NCI-H146 (cell line): ENCODE measurements at places on chromosomes 16 and 17.

DNA sequence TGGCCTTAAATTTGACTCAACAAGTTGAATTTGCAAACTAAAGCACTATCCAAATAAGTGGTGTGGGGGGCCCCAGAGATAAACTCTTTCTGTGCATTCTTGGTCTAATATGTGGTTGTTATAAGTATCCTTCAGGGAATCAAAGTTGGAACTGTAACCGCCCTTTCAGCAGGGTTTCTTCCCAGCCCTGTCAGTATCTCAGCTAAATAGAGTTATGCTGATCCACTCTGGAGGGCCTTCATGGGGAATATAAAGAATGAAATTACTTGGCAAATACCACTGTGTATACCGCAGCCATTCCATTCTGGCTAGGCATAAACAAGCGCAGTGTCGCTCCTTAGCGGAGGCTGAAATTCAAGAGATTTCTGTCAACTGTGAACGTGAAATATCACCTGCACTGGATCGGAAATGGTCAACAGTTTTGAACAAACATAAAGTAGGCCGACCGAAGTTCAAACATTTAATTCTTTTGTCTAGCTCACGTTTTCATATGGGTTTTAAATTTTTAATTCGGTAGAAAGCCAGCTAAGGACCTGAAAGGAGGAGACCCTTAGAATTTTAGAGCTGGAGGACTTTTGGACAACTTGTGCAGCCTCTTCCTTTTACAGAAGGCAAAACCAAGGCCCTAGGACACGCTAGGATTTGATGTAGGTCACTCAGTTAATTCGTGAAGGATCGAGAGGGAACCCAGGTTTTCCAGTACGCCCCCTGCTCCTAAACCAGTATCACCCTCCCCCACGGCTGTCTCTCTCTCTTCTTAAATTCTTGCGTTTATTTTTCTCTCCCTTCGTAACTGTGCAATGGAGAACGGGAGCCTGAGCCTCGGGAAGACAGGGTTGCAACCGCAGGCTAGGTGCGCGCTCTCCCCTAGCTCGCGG, 74.7 kb downstream of the CHD9 start:
- DNase-seq, result peak; percentile 2

GRCh38 chr16:55948230-55948629, 73.1 kb upstream of the CES5A start:
- DNase-seq, result no peak

DNA sequence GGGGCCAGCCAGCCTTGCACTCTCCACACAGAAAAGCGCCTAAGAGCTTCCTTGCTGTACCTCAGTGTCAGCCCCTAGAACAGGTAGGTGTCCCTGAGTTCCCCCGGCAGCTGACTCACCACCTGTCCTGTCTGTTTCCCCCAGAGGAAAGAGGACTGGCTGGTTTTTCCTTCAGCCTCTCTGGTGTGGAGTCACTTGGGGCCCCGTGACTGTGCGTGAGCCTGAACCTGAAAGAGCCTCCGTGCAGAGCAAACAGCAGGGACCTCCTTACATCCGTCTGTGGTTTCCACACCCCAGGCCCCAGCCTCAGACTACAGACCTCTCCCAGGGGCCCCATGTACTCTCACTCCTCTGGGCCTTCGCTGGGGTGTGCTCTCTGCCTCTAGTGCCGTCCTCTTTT, 87.8 kb downstream of the GNAO1 start:
- no peak for DNase-seq

GRCh38 chr16:52052818-52053217, 494.1 kb downstream of the TOX3 start:
- no peak for DNase-seq

- no peak for DNase-seq
Observed at GRCh38 chr16:66294507-66294906, 72.0 kb upstream of the CDH5 start.

- DNase-seq, result no peak
Observed at GRCh38 chr16:31077024-31077423, 2.8 kb downstream of the ZNF646 start.

- no peak for DNase-seq
Observed at GRCh38 chr16:72829846-72830775, 217.8 kb downstream of the ZFHX3 start.

DNA sequence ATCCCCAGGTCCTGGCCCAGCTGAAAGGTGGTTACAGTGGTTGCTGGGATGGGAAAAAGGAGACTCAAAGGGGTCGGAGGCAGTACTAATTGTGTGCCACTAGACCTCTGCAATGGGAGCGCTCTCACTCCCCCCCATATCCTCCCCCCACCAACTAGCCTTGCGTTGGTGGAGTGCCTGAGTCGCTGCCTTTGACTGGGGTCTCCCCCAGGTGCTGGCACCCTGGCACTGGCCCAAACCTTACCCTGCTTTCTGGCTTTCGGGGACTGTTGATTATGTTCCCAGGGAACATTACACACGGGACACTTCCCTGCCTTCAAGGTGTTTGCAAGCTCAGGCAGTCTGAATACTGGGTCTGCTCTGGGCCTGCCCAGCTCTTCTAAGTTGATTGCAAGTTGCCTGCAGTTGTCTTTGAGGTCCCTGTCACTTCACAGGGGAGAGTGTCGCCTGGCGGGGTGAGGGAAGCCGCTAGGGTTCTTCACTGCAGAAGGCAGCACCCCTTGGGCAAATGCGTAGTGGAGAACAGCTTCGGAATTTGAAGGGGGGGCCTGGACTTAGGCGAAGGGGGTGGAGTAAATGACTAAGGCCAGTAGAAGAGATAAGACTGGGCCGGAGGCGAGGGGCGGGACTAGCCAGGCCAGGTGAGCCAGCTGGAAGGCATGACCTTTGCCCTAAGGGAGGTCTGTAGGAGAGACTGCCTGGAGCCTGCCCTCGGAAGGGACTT, 98.0 kb downstream of the RAB11FIP4 start:
- peak; percentile 72 for DNase-seq

DNA sequence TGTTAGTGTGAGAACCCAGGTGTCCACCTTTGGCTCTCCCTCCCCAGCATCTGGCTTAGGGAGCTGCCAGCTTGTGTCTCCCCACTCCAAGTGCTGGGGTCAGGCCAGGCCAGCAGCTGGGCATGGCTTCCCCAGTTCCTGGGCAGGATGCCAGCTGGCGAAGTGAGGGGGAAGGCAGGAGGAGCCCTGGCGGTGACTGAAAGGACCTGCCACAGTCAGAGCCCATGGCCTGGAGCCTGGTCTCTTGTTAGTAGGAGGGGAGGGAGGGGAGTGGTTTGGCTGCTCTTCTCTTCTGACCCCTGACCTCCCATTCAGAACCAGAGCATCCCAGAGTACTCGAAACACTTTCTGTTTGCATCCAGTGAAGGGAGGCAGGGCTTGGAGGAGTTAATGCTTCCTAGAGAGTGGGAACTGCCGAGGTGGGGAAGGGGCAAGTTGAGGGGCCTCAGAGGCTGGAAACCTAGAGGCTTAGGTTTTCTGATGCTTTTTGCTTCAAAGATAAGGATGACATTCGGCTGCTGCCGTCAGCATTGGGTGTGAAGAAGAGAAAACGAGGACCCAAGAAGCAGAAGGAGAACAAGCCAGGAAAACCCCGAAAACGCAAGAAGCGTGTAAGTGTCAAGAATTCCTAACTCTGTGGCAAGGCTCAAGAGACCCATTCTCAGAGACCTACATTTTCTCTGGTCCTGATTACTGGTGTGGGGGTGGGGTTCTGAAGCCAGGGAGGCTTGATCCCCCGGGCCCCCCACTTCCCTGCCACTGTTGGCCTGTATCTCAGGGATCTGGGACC, 772 bp downstream of the CHD3 start:
- DNase-seq, result peak; percentile 93

DNA sequence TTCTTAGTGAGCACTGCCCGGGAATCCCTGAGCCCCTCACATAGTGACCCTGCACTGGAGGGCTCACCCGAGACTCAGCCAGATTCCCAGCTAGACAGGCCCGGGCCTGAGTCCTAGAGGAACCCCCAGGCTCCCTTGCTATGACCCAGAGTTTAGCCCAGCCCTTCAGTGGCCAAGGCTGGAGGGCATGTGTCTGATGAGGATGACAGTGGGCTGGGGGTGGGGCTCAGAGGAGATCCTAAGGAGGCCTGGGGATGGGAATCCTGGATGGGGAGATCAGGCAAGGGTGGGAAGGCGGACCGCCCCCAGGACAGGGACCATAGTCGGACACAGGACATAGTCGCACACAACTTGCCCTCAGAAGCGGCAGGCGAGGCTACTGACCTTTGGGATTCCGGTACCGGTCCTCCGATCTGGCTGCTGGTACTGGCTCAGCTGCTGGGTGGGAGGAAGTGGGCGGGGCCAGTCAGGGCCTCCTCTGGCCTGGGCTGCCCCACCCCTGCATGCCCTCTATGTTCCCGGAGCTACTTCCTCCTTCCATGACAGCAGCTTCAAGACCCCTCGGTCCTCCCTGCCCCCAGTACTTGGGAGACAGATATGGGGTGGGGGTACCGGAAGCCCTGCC, 1.1 kb downstream of the CD79B start:
- DNase-seq, result no peak

DNA sequence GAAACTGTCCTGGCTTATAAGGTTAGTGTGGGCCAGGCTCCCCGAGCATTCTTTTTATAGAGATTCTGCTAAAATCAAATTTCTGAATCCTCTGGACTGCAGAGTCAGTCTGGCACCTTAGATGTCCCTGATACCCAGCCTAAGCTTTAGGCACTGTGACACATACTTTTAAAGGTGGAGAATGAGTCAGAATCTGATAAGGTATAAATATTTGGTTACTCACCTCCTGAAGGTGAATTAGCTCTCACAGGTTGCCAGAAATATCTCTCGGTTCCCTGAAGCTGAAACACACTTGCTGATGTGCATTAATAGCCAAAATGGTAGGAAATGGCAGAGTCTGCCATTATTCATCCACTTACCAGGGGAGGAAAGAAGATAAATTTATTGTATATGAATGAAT, 446.9 kb downstream of the UTP18 start:
- no peak for DNase-seq

DNA sequence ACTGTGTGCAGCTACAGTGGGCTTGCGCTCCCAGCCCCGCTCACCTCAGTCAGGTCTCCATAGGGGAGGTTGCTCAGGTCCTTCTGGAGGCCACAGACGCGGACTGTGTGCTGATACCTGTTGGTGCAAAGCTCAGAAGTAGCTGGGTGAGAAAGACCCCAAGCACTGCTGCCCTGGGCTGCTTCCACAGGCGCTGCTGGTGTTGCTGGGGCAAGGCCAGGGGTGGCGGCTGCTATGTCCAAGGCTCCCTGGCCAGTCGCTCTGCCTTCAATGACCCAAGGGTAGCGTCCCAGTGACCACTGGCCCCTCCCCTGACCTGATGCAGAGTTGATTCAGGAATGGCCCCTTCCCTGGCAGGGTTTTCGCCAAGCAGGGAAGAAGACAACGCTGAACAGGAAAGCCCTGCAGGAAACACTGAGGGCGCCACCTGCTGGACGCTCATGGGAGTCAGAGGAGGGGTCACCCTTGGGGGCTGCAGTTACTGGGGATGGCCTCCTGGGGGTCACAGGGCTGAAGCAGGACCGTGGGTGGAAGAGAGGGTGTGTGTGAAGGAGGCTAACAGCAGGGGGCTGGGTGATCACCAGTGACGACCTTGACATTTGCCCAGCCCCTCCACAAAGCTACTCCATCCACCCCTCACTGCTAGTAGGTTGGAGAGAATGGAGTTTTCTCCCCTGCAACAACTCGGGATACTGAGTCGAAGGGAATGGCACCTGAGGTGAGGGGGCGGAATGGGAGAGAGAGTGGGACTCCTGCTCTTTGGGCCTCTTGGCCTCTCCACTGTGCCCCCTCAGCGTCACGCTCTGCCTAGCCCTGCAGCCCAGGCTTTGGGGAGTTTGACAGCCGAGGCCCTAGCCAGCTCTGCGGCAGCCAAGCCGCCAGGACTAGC, 38.3 kb downstream of the ABCC12 start:
- peak; percentile 14 for DNase-seq

DNA sequence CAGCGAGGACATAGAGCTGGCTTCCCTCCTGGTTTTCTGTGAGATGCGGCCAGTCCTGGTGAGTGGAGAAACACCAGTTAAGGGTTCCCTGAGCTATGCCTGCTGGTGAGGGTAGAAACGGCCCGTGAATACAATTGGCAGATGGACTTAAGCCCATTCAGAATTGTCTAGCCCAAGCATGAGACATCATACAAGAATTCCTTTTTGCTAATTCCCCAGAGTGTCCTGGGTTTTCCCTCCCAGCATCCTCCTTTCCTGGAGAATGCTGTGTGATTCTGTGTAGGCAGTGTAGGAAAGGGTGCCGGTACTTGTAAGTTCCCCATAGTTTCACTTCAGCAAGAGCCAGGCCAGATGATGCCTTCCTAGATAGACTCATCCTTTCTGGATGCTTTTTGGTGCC, 65.1 kb downstream of the SDR42E1 start:
- DNase-seq, result no peak

DNA sequence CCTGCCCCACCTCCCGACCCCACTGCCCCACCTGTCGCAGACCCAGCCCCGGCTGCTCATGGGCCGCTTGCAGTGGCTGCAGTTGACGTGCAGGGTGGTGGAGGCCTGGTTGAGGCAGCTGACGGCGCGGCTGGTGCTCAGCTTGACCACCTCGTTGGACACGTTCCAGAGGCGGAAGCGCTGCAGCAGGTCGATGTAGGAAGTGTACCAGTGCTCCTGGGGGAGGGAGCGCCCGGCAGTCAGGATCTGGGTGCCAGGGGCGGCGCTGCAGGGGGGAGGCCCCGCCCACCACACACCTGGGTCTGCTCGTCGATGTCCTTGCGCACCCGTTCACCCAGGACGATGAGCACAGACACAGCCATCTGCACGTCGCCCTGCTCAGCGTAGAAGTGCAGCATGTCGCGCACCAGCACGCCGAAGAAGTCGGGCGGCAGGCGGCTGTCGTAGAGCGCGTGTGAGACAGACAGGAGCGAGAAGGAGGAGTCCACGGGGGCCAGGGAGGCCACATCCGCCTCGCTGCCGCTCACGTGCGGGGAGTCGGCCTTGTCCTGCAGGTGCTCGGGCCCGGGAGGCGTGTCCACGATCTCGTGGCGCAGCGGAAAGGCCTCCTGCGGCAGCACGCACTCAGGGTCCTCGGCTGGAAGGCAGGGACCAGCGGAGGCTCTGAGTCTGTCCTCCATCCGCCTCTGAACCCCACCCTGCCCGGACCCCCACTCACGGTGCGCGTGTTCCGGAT, 995 bp upstream of the JMJD8 start:
- peak; percentile 46 for DNase-seq

GRCh38 chr17:69669441-69670178, 255.1 kb downstream of the MAP2K6 start:
- DNase-seq, result no peak

DNA sequence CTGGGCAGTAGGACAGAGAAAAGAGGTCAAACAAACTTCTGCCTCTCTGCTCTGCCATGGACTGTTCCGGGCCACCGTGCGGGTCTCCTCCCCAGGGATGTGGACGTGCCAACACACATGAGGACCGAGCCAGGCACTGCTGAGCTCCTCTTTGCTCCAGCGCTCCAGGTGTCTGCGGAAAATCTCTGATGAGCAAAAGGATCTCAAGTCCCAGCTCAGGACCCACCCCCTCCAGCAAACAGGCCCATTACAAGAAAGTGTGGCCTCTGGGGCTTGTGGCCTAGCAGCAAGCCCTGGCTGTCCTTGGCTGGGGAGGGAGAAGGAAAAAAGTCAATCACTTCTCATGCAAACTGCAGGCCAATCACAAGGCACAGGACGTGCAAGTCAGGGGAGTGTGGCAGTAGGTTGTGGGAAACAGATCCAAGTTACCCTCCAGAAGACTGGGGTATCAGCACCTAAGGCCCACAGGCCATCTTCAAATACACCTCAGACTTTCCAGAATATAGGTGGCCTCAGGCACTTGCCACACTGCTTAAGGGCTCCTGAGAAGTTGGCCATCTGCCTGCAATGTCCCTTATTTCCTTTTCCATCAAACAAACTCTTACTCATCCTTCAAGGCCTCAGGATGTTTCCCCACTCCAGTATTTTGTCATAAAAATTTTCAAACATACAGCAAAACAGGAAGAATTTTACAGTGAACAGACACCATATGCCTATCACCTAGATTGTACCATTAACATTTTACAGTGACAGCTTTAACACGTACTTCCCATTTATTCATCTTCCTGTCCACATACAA, 36.0 kb upstream of the SREBF1 start:
- no peak for DNase-seq
